ENCODE measurements at places on chromosomes 6 and 20.
A peak's percentile ranks its signal among the peaks of the same experiment; 100 is the strongest.

DNA sequence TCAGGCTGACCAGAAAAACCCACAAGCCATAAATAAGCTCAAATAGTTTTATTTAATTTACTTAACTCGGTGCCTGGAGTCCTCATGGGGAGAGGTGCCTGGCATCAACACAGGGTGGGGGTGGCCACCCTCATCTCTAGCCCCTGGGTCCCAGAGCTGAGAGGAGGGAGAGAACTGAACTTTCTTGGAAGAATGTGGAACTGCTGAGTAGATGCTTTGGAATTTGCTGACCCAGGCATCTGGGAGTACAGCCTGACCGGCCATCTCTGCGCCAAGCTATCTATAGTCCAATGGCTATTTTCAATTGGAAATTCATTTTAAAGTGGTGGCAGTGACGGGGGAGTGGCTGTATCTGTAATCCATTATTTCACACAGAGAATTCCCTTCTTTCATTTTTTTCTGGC is 104.8 kb downstream of the CDH26 start:
- DNase-seq: no peak

- DNase-seq: no peak
Measured at GRCh38 chr6:43454290-43454695, 1.1 kb downstream of the DLK2 start.

DNA sequence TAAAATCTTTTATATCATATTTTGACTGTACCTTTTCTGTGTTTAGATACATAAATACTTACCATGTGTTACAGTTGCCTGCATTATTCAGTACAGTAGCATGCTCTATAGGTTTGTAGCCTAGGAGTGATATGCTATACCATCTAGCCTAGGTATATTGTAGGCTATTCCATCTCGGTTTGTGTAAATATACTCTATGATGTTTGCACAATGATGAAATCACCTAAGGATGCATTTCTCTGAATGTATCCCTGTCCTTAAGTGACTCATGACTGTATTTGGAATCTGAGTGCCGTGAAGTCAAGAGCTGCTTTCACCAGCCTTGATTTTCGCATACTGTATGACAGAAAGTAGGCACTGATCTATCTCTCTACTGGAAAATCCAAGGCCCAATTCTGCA is 129.9 kb downstream of the UTRN start:
- DNase-seq: no peak

- no peak for DNase-seq
Measured at GRCh38 chr20:10604865-10605440, 68.8 kb downstream of the JAG1 start.

- DNase-seq: peak; percentile 55
Measured at GRCh38 chr6:122789182-122790027, at the start of gene SMPDL3A. TSS of gene SMPDL3A (plus strand) at chr6:122789258. CDS start at chr6:122789347, 89 bp downstream.

- DNase-seq: no peak
Measured at GRCh38 chr6:105476978-105477377, 74.1 kb upstream of the PREP start.

DNA sequence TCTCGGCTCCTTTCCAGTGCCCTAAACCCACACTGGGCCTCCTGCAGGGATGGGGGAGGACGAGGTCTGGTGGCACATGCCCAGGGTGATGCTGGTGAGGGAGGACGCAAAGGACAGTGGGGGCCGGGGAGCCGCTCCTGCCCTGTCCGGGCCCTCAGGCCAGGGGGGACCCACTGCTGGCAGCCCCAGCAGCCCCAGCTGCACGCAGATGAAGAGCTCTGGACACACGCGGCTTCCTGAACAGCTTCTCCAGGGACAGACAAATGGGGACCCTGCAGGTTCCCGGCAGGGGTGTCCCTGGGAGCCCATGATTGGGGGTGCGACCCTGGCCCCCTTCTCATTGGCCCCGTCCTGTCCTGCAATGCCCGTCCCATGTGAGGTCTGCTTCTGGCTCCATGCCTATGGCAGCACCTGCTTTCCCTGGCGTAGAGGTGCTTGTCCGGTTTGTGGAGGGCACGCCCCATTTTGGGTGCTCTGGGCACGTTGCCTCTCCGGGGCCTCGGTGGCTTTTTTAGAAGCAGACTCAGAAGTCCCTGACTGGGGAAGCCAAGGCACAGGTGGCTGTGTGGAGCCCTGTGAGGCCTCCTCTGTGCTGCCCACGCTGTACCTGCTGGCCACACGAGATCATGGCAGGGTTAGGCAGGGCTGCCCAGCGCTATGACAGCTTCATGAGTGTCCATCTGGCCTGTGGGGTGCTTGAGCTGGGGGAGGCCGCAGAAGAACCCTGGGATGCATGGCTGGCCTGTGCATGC is 15.4 kb upstream of the TNFRSF6B start:
- no peak for DNase-seq

All from tibial artery (tissue), 4 donors.